ENCODE measurements at places on chromosomes 6 and 20.

DNA sequence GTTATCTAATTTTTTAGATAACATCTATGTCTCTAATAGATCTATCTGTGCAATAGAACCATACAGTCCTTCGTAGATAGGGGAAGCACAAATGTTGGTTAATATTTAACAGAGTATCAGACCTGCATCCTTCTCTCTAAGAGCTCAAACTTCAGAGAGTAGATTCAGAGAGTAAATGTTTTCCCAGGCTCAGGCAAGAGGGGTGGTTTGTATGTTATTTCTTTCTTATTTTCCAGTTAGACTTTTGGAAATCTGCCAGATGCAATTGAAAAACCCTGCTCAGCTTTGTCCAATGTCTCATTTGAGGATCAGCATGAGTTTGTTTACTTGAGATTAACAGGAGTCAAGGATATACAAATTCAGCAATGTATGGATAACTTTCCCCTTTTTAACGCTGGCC is 361.9 kb downstream of the BCKDHB start:
- DNase-seq, result no peak

GRCh38 chr6:31178143-31179041 is 7.9 kb upstream of the POU5F1 start:
- DNase-seq, result no peak

DNA sequence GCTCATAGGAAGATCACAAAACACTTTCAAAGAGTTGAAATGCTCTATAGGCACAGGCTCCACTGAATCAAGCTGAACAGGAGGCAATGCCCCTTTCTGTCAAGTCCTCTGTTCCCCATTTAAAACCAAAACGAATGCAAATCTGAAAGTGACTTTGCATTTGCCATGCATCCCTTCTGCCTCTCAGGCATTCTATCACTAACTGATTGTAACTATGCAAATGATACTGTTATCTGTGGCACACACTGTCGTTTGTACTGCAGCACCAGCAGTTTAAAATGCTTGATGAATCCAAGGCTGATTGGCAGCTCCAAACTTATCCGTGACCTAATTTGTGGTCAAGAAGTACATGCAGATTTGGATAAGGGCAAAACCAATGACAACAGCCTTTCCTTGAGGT is 1067.5 kb upstream of the MAP3K7 start:
- no peak for DNase-seq

DNA sequence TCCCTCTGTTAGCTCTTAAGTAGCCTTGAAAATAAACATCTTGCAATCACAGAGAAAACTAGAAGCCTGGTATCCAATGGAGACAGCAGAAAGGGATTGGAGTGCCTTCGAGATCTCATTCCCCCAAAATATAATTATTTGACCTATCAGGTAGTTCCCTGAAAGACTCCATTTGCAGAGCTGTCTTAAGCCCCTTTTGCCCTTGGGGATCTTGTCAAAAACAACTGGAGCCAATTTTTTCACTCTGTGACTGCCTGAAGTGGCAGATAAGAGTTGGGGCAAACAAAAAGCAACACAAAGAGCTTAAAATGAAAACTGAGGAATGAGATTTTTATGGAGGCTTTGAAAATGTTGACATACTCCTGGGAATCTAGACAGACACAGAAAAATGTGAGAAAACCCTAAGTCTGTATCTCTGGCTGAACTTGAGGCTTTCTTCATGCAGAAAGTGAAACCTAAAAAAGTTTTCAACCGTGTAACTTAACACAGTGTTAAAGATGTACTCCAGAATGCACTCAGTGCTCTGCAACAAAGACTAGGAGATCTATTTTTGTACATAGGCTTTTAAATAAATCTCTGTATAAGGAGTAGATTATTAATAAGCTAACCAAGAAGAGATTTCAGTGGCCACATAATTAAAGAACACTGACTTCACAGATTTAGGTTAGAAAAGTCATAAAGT is 971.1 kb upstream of the MAN1A1 start:
- DNase-seq, result no peak

DNA sequence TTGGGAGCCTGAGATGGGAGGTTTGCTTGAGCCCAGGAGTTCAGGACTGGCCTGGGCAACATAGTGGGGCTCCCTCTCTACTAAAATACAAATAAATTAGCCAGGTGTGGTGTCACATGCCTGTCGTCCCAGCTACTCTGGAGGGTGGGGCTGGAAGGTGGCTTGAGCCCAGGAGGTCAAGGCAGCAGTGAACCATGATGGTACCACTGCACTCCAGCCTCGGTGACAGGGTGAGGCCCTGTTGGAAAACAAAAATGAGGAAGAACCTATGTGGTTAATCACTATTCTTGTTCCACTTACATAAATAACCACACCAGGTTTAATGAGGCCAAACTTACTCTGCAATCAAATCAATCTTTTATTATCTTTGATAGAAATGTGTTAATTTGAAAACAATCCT is 5.4 kb downstream of the PPDPF start:
- DNase-seq, result no peak

DNA sequence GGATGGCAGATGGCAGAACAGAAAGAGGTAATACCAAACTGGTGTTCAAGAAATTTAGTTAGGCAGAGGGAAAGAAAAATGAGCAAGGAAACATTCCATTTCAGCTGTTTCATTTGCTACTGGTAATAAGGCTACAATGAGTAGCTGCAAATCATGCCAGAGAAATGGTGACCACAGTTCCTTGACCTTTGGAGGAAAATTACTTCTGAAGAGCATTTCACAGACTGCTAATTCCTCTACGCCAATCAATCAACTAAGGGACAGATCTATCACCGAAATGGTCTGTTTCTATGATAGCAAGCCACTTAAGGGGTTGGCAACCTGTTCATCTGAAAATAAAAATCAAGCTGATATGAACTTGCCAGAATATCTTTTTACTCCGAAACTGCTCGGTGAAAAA is 119.5 kb downstream of the PTPRK start:
- DNase-seq, result no peak
